ENCODE measurements at places on chromosomes 4 and X.

DNA sequence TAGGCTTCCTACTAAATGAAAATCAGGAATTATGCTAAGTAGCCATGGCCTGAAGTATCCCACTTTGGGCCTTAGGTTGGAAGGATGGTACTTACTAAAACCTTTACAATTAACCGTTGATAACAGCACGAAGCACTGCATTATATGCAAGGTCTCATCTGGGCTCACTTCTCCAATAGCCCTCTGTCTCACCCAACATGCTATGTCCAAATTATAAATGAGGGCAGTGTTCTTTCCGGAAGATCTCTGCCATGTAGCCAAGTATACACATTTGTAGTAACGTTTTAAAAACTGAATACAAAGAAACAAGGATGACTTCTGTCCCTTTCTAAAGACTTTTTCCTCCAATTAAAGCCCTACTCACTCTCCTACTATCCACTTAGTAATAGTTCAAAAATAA lies 51.6 kb downstream of the SCFD2 start:
- DNase-seq = no peak

- no peak for DNase-seq
Measured at GRCh38 chr4:82652062-82652461, 90.3 kb upstream of the TMEM150C start.

DNA sequence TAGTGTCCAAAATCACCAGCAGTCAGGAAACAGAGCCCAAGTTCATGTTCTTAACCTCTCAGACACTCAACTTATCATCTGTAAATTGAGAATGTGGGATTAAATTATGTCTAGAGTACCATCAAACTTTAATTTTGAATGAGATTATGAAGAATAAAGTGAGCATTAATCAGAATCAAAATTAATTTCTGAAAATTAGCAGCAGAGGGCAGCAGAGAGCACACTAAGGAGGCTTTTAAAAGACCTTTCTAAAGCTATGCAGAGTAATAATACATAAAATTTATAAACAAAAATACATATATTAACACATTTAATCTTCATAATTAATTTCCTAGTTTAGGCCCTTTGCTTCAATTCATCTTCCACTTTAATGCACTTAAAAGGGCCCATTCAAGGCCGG lies 7.1 kb downstream of the TASL start:
- peak; percentile 32 for DNase-seq

- no peak for DNase-seq
Measured at GRCh38 chr4:34972189-34972588, 1272.1 kb downstream of the ARAP2 start.

DNA sequence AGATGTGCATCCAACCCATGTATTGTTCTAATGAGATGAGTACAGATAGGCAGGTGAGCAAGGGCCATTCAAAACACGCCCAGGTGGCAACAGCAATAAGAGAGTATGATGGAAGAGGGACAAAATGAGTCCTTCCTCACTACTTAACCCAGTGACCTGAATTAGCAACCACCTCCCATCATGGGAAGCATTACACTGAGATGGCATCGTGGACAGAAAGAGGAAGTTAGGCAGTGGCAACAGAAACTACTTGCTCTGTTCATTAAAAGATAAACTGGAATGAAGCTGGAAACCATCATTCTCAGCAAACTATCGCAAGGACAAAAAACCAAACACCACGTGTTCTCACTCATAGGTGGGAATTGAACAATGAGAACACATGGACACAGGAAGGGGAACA lies 17.2 kb downstream of the RXFP1 start:
- DNase-seq = no peak

DNA sequence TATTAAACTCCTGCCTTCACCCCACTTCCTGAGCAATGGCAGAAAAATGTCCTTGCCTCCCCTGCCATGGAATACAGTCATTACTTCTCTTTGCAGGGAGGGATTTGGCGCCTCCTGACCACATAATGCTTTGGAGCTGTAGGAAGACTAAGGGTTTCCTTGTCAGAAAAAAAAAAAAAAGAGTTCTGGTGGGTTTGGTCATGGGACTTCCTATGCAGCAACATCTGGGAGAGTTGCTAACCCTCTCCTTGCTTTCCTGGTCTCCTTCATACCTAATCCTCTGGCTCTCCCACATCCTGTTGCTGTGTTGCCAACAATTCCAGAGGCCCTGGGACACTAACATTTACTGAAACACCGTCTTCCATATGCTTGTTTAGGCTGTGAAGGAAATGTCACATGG lies 75.1 kb upstream of the MBNL3 start:
- DNase-seq = no peak

DNA sequence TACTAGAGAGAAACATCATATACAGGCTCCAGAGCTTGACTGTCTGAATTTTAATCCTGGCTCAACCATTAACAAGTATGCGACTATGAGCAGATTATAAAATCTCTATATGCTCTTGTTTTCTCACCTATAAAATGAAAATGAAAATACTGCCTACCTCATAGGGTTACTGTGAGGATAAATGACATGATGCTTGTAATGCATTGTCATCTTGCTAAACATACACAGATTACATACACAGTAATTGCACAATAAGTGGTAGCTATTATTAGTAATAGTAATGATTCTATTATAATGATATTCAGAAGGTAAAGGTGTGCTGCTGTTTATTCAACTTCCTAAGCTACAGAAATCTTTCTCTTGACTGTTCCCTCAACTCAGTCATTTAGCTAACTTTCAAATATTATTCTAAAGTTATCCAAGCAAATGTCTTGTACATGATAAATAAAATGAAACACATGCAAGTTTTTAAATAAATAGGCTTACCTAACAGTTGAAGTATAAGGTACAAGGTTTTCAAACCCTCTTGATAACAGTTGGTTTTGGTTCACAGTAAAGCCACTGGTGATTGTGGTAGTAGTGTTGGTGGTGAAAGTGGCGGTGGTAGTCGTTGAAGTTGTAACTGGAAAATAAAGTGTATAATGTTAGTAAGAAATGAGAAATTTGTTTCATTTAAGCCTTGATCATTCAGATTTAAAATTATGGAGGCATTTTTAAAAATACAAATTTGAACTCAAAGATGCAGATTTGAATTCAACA lies 38.9 kb downstream of the NUP62CL start:
- no peak for DNase-seq

DNA sequence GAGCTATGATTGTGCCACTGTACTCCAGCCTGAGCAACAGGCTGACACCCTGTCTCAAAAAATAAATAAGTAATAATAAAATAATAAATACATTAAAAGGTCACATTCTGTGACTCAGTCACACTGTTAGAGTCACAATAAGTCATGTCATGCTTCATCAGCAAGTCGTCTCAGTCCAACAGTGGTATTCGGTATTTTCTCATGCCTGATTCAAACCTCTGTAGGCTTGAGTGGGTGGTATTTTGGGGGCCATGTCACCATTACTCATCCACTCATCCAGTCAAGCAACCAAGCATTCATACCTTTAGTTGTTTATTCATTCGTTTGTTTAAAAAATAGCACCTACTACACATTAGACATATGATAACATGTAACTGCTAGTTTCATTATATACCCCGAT lies 46.9 kb downstream of the SUPT20HL2 start:
- DNase-seq = no peak

GRCh38 chr4:38030023-38030422 lies 69.8 kb downstream of the PTTG2 start:
- no peak for DNase-seq

DNA sequence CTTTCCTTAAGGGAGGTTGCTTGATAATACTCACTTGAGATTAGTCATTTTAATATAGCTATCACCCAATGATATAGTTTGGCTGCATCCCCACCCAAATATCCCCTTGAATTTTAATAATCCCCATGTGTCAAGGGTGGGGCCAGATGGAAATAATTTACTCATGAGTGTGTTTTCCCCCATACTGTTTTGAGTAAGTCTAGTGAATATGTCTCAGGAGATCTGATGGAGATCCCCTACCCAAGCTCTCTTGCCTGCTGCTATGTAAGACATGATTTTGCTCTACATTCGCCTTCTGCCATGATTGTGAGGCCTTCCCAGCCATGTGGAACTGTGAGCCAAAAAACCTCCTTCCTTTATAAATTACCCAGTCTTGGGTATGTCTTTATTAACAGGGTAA lies 539.7 kb upstream of the GRID2 start:
- DNase-seq = no peak

- no peak for DNase-seq
Measured at GRCh38 chrX:76850851-76851250, 423.3 kb downstream of the MAGEE1 start.

DNA sequence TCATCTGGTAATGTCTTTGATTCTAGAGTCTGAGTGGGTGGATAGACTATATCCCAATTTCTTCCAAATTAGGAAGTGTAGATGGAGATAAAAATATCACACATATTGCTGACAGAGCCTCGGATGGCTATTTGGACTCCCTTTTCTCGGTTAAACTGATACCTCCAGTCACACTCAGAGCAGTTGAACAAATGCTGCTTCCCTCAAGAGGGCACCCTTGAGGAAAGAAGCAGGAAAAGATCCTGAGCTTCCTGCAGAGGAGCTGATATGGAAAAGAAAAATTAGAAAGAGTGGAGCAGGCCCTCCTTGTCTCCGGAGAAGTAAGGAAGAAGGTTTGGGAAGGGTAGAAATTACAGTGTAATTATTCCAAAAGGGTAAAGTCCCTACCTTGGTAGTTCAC lies 96.2 kb upstream of the CCSER1 start:
- no peak for DNase-seq

GRCh38 chr4:77141964-77142645 lies 14.9 kb upstream of the CCNG2 start:
- no peak for DNase-seq

DNA sequence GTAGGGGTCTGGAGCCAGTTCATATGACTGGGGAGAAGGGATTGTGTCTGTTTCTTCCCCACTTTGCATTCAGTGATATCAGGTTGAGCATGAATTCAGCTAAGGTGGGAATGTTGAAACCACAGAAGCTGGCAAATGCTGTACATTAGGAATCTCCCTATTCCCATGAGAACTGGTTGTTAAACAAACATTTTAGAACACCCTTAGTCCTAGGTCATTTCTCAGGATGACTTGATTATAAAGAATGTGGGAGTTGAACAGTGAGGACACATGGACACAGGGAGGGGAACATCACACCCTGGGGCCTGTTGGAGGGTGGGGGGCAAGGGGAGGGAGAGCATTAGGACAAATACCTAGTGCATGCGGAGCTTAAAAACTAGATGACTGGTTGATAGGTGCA lies 62.6 kb upstream of the LIMCH1 start:
- no peak for DNase-seq

DNA sequence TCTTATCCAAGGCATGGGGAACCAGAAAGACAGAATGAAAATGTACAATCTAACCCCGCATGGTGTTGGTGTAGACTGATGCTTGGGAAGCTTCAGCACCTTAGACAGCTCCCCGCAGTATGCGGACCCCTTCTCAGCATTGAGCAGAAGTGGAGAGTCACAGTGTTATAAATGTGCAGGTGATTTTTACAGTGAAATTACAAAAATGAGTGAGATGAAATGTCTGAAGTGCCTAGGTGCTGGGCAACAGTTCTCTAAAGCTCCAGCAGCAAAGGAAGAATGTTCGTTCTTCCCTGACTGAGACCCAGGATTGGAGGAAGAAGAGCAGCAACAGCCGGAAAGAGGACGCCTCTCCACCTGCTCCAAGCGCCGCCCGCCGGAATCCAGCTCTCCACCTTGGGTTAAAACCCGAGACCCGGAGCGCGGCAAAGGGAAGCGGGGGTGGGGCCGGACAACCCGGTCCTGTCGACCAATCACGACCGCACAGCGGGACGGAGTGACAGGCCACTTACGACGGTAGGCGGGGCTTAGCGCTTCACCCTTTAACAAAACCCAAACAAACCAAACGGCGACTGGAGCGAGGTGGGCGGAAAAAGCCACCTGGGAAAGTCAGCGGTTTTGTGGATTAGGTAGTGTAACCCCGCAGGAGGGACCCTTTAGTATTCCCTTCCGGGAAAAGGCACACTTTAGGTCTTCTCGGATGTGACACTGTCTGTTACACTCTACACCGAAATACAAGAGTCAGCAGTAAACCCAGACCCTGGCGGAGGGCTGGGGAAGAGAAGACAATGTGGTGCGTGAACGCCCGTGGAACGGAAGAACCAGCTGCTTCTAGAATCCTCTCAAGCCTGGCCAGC lies at the start of gene GLRA3:
TSS of gene GLRA3 (minus strand) at position 403 of the 857 bp plus-strand sequence. CDS start 436 bp downstream, outside the sequence.
- no peak for DNase-seq

GRCh38 chr4:8769645-8770517 lies 101.8 kb downstream of the HMX1 start:
- no peak for DNase-seq
